Pulmonary artery endothelial cell (primary cell): ENCODE measurements at places on chromosomes 16 and 17.

DNA sequence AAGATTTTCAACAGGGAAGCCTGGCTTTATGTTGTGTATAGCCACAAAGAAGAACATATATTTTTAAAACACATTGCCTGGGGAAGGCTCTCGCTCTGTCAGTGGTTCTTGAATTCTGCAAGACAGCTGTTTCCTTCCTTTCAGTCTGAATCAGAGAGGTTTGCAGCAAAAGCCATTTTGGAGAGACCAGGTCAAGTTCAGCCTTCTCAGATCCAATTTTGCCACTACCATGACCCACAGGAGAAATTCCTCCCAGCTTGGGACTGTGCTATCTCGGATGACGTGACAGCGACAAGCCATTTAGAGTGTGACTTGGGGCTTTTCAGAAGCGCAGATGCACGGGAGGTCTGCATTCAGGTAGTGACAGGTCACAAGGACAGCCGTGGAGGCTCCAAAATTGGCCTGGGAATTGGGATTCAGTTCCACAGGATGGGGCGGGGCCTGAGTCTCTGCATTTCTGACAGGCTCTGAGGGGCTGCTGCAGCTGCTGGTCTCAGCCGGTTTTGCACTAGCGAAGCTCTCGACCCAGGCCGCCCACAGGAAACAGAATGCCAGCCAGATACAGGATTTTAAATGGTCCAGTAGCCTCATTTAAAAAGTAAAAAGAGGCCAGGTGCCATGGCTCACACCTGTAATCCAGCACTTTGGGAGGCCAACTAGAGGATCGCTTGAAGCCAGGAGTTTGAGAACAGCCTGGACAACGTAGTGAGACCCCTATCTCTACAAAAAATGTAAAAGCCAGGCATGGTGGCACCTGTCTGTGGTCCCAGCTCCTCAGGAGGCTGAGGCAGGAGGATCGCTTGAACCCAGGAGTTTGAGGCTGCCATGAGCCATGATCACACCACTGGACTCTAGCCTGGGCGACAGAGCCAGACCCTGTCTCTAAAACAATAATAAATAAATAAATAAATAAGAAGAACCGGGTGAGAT is 196.6 kb upstream of the CIBAR2 start:
- no peak for DNase-seq

- DNase-seq, result peak; percentile 3
Observed at GRCh38 chr16:82263521-82264143, 93.6 kb upstream of the MPHOSPH6 start.

GRCh38 chr17:80504686-80505413 is 28.4 kb upstream of the NPTX1 start:
- no peak for DNase-seq

DNA sequence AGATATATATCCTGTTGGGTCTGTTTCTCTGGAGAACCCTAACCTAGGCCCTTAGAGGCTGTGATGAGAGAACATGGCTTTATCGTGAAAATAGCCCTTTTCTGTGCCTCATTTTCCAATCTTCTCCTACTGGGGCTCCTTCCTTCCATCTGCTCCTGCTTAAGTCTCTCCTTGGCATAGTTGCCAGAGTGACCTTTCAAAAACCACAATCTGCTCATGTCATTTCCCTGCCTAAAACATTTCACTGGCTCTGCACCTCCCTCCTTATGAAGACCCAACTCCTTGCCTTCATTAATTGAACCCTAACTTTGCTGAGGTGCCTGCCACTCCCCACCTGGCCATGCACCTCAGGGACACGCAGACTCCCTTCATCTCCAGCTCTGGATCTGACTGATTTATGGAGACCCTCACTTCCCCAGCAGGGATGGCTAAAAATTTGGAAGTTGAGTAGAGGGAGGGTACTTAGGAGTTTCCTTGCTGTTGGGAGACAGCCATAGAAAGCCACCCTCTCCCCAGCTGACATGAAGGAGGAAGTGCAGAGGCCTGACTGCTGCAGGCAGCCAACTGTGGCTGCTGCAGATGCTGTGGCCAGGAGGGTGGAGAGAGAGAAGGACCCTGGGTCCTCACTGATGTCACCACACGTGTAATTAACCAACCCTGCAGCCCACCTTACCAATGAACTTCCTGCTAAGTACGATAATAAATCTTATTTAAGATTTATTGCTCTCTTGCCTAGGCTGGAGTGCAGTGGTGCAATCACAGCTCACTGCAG is 6.3 kb upstream of the GGA2 start:
- no peak for DNase-seq

GRCh38 chr17:75514299-75514918 is 928 bp downstream of the CASKIN2 start:
- DNase-seq, result no peak
